ENCODE measurements at places on chromosomes 7 and 10.

DNA sequence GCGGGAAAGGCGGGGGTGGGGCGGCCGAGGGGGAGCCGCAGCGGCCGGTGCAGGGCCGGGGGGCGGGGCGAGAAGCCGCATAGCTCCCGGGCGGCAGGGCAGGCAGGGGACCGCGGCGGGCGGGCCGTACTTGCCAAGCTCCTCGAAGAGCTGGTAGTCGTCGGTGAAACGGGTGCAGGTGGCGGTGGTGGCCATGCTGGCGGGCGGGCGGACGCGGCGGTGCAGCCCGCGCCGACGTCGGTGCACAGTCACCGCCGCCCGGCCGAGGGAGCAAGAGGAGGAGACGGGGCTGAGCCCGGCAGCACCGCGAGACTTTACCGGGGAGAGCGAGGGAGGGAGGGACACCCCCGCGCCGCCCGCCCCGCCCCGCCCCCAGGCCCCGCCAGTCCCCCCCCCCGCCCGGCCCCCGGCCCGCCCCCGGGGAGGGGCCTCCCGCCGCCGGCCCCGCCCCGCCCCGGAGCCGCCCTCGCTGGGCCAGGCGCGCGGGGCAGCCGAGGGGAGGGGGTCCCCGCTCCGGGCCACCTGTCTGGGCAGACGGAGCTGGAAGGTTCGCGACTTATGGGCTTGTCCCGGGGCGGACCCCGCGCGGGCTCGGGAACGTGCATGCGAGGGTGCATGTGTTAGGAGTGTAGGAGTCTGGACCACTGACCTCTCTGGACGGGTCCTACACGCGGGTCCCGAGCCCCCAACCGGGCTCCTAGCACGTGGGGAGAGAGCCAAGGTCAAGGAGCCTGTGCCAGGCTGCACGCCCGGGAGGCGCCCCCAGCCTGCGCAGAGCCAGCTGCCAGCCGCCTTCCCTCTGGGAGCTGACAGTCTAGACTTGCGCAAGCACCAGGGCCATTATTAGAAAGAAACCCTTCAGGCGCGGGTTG, at the start of gene CAMK2G:
CAMK2G (minus strand) TSS at position 289 of the 872 bp plus-strand sequence; CDS start at position 195, 94 bp downstream.
- peak; percentile 88 for DNase-seq

DNA sequence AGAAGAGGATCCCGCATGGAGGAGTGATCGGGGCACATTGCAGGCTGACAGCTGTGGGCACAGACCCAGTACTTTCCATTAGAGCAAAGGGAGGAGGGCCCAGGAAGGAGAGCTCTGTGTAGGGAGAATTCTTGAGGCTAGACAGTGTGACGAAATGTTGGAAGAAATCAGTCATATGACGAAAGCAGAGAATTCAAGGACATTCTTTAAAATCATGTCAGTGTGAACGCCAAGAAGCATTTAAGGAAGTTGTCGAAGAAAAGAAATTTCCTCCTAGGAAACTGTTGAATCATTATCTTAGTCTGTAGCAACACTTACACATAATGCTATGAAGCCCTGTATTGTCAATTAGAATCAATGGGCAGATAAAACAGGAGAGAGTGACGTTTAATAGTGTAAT, 191.3 kb upstream of the ADARB2 start:
- no peak for DNase-seq

DNA sequence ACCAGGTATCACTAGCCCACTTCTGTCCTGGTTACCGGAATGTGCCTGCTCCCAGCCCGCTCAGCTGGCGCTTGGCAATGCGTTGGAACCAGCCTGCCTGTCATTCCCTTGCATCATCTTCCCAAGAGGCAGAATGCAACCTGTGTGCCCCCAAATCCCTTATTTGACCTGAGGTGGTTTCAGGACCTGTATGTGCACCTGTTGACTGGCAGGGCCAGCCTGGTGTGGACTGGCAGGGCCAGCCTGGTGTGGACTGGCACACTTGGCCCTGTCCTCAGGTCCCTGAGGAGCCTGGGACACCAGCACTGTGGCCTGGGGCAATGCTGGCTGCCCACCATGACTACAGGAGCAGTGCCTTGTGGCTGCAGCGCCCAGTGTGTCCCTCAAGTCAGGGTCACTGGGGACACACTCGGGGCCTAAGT, 38.2 kb downstream of the ZNF467 start:
- no peak for DNase-seq

DNA sequence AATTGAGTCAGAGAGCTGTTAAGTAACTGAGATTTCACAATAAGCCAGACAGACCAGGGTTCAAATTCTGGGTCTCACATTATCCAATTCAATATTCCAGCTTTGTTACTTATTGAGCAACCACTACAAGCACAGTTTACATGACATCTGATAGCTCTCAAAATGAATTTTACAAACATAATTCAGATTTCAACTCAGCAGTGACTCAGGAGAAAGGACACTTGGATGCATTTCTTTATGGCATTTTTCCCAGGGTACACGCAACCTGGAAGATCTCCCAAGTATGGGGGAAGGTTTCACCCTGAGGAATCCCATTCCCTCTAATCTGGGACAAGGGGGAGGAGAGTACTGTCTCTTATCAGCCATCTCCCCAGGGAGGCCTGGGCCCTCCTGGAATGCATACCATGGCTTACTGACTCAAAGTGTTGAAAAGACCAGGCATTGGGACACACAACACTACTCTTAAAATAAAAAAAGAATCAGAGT, 102.4 kb downstream of the CFTR start:
- peak; percentile 90 for DNase-seq

GRCh38 chr10:30002426-30003266, 56.7 kb downstream of the JCAD start:
- peak; percentile 84 for DNase-seq

DNA sequence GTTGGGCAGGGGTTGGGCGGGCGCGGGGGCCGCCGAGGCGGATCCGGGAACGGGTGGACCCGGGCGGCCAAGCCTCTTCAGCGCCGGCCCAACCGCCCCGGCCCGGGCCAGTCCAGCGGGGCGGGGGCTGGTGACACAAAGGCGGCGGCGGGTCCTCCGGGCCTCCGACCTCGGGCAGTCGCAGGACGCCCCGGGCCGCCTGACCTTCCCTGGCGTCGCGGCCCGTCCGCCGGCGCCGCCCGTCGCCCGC, 54.2 kb downstream of the METTL2B start:
- DNase-seq = no peak

DNA sequence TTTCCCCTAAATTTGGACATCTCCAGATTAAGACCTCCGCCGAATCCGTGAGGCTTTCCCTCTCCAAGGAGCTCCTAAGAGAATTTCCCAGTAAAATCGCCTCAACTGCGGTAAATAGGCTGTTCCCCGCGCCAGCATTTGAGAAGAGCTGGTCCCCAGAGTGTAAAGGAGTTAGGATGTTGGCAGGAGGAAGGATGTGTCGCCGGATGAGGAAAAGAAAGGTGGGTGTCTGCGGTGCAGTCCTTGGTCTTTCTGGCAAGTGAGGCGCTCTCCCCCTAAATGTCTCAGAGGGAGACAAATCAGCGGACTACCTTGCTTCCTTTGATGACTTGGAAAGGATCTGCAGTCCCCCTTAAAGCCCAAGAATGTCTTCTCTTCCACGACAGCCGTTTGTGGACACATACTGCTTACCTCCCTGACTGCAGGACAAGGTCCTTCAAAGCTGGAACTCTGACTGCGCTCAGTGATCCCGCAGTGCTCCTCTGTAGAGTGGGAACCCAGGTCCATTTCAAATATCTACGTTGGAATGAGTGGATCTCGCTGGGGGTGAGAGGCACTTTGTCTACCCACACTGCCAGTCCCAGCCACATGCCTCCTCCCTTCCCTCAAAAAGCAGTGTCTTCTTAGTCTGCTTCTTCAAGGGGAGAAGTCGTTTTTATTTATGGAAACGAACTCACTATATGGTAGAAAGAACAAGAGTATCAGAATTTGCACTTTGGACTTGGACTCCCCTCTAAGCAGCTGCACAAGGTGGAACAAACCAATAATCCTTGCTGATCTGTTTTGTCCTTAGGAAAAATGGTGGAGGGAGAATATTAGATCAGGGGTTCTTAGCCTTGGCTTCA, 1.1 kb upstream of the DLG5 start:
- DNase-seq = no peak

DNA sequence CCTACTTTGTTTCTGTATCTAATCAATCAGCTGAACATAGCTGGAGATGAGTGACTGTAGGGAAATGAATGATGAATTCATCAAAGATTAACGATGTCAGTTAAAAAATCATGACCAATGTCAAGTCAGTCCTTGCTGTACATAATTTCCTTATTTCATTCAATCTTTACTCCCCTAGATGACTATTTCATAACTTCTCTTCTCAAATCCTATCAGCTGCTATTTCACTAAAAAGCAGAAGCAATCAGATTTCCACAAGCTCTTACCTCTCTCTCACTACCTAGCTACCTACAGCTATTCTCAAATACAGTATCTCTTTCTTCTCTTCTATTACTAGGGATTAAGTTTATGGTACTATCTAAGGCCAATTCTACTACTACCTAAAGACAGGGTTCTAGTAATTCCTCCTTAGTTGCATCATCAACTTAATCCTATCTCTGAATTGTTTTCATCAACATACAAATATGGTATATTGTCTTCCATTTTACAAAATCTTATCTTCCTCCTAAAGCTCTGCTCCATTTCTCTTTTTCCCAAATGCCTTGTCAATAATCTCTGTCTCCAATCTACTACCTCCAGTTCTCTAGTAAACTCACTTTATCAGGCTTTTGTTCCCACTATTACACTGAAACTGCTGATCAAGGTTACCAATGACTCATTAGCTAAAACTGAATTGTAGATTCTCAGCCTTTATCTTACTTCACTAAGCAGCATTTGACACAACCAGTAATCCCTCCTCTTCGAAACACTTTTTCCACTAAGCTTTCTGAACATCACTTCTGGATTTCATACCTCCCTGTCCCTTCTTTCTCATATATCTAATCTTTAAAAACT, 28.4 kb downstream of the JMJD1C start:
- no peak for DNase-seq

DNA sequence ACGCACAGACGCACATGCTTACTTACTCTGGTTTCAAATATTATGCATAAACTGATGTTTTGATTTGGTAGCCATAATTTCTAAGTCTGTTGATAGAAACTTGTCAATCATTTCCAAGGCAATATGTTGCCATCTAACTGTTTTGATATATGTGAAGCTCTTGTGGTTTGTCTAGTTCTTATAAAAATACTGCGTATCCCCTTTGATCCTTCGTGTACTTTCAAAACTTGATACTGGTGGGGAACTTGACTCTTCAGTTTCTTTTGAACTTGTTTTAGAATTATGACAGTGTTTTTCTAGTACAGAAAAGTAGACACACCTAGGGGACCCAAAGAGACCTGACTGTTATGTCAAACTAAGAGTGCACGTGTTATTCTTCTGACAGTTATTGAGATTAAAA, 708.0 kb downstream of the LRMDA start:
- DNase-seq = no peak

- DNase-seq = no peak
These were observed 421.4 kb upstream of the AUTS2 start for GRCh38 chr7:69176841-69177240.

- no peak for DNase-seq
These were observed 55.2 kb downstream of the FHIP2A start for GRCh38 chr10:114876602-114877300.

- DNase-seq = no peak
These were observed 1209.8 kb upstream of the CELF2 start for GRCh38 chr10:9807846-9808245.

DNA sequence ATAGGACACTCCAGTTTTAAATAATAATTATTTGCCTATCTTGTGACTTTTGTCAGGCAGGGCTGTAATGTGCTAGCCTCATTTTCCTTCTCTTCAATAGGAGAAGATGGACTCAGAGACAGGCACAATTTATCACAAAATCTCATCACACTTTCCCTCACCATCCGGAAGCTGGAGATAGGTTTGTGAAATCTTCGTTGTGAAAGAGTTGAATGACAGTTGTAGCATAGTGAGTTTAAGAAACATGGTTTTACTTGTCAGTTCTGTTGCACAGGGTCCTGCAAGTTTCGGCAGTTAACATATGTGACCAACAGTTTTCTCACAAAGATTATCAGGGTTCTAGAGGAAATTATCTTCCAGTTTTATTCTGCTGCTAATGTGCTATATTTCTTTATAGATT, 37.7 kb upstream of the MAP3K8 start:
- DNase-seq = no peak

DNA sequence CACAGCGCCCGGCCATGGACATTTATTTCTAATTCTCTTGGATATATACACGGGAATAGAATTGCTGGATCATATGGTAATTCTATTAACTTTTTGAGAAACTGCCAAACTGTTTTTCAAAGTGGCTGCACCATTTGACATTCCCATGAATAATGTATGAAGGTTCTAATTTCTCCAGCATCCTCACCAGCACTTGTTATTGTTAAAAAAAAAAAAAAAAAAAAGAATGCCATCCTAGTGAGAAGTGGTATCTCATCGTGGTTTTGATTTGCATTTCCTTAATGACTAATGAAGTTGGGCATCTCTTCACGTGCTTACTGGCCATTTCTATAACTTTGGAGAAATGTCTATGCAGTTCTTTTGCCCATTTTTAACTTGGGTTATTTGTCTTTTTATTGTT, 13.5 kb downstream of the CNNM2 start:
- DNase-seq = no peak

- no peak for DNase-seq
These were observed 104.9 kb downstream of the XRCC2 start for GRCh38 chr7:152571068-152571467.

DNA sequence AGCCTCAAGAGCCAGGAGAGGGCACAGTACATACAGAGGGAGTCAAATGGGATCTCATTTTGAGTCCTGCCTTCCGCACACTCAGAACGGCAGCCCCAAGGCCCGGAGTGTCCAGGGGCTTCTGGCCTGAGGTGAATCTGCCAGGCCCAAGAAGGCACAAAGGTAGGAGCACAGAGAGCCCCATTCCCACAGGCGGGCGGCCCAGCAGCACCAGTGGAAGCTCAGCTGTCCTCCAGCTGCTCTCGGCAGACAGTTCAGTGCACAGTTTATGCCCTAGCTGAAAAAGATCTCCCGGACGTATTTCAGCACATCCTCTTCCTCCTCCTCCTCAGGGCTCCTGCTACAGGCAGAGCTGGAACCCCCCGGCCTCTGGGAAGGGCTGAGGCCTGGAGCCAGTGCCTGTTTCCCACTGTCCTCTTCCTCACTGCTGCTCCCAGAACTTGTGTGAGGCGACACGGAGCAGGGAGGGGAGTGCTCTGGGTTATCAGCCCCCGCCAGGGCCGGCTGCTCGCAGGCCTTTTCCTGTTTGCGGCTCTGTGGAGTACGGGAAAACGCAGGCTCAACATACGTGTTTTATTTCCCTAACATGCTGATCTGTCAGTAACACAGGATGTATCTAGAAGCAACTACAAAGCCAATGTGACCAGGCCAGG, 4.0 kb downstream of the CYREN start:
- no peak for DNase-seq

- DNase-seq = no peak
These were observed 135.9 kb upstream of the ZMIZ1 start for GRCh38 chr10:78932861-78933260.
